ENCODE measurements at places on chromosomes 2 and 18.

DNA sequence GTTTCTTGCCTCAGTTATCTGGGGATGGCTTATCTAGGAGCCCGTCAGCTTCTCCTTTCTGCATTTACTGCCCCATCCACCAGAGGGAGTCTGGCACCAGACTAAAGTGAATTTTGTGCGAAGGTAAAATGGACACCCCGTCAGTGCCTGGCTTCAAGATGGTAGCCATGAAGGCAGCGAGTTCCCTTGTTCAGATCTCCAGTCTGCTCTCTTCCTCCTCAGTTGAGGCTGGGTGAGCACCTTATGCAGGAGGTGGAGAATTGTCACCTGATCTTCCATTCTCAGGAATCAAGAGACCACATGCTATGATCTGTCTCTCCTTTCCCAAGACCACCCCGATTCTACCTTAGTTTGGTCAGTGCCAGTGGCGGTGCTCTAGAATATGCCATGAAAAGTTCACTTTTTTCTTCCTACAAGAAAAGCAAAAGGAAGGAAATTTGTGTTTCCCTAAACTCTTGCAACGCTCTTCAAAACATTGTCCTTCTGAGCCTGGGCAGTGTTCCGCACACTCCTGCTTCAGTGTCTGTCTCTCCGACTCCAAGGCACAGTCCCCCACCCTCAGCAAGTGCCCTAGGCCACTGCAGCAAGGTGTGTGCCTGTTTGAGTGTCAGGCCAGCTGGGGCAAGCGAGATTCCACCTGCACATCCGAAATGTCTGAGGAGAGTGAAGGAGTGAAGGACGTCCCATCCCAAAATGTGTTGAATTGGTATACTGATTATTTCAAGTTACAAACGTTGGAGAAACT lies 168.6 kb downstream of the SS18 start:
- DNase-seq: peak; percentile 3

DNA sequence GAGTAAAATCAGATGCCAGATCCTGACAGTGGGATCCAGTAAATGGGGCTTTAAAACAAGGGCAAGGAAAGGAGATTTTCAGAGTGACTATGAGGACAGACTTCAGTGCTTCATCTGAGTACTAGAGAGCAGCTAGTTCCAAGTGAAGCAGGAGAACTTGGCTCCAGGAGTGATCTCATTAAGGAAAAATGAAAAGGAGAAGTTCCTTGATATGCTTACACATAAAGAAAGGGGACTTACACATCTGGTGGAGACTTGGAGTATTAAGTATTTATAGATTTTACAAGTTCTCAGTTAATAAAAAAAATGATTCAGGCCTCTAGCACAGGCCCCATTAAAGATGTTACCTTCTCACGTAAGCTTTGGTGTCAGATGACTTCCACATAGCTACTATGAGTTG lies 105.8 kb downstream of the ICOS start:
- no peak for DNase-seq

GRCh38 chr2:241933179-241933911 lies 63.8 kb downstream of the RTP5 start:
- no peak for DNase-seq

DNA sequence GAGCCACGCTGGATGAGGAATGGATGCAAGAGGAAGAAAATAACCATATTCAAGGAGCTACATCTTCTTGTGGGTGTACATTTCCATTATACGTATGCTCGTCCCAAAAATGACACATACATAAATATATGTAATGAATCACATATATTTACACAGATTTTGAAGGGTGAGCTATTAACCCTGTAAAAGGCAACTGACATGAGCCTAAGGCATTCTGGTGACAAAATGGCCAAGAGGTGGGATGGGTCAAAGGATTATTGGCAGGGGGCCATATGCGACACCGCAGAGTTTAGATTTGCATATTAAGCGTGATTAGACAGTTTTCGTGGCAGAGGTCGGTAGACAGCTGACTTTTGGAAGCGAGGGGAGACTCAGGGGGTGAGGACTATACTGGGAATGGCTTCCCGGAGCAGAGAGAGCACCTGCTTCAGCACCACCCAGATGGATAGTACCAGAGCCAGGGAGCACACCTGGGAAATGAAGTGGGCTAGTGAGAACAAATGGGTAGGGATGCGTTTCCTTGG lies 431 bp upstream of the CNRIP1 start:
- peak; percentile 8 for DNase-seq

DNA sequence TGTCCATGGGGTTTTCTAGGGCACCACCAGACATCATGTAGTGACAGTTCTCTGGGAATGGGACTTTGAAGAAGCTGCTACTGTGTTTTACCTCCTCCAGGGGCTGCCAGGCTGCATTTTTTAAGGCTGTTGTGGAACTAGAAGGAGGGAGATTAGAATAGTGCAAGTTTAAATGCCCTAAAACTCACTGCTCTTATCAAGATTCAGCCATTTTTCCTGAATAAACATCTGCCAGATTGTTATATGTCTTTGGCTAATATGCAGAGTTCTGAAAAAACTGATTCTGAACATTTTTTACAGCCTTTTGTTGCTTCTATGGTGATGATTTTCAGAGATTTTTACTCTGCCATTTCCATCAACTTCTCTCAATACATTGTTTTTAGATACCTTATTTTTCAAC lies 8.6 kb upstream of the EPB41L5 start:
- DNase-seq: no peak
